NCI-H446 (cell line): ENCODE measurements at places on chromosomes 7 and 10.

DNA sequence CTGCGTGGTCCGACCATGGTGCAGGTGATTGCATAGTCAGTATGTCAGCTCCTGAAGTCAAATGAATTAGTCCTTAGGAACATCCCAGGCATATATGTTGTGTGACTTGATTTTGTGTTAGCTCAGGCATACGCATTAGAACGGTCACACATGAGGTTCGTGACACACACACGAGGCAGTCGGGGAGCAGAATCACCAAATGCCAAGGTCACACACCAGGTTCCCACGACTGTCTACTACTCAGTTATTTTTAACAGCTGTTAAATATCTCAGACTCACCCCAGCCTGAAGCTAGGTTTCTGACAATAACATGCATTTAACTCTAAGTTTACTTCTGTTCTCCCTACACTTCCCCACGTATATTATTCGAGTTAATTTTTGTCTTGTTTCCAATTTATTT is 54.8 kb downstream of the DYNC2I1 start:
- DNase-seq = no peak

DNA sequence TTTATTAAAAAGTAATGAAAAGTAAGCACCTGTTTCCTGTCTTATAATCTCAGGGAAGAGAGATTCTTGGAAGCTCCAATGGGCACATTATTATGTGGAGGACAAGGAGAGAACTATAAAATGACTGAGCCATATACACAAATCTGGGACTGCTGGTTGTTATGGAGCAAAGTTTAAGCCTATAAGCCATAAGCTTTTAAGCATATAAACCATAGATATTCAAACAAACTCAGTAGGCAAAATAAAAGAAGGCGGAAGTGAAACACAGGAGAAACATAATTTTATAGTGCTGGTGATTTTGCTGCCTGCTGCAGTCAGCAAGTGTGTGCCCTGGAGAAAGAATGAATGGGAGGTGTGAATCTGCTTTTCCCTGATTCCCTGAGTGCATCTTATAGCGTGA is 274.4 kb downstream of the KIF20B start:
- no peak for DNase-seq

- no peak for DNase-seq
Measured at GRCh38 chr10:21509341-21510240, 15.9 kb downstream of the SKIDA1 start.

- DNase-seq = no peak
Measured at GRCh38 chr7:127557803-127558202, 27.6 kb downstream of the GCC1 start.

DNA sequence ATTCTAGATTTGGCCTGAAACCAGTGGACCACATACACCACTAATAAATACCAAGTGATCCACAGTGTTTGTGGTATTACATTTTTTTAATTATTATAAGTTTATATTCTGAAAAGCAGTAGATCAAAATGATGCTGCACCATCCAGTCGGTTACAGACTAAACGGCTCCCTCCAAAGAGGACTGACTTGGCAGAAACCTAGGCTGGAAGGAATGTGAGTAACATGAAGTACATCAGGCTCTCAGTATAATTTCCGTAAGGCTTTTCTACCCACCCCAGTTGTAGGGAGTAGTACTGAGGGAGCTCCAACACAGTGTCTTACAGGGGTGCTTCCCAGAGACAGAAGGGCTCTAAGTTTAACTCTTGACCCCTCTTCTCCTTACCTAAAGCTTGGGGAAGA is 119.5 kb downstream of the TRRAP start:
- DNase-seq = no peak

- no peak for DNase-seq
Measured at GRCh38 chr7:98907570-98907969, 29.2 kb downstream of the TRRAP start.

GRCh38 chr10:778626-779330 is 89.3 kb upstream of the DIP2C start:
- DNase-seq = no peak

DNA sequence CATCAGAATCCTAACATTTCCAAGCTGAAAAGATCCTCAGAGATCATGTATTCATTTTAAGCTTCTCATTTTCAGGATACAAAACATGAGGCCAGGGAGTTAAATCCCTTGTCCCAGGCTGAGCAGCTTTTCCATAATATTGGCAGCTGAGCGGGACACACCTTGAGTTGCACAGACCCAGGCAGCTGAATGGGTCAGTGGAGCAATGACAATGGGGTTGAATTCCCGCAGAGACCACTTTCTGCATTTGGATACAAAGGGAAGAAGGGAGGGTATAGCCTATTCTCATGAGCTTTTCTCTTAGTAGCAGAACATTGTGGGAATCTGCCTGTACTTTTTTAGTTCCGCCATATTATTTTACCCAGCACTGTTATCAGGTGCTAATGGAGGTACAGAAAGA is 49.5 kb downstream of the PRR15 start:
- DNase-seq = no peak

DNA sequence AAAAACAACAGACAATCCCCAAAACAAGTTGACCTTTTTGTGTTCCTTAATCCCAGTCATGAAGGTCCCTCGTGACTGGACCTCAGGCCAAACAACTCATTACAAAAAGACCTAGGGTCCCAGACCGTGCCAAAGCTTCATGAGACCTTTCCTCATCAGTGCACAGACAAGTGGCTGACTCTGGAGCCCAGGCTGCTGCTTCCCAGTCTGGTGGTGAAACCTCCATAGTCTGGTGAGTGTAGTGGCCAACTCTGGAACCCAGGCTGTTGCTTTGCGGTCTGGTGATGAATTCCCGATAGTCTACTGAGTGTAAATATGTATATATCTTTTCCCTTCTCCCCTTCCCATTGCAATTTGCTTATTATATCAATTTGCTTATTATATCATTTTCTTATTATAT is 22.1 kb upstream of the SLC18A3 start:
- DNase-seq = no peak

DNA sequence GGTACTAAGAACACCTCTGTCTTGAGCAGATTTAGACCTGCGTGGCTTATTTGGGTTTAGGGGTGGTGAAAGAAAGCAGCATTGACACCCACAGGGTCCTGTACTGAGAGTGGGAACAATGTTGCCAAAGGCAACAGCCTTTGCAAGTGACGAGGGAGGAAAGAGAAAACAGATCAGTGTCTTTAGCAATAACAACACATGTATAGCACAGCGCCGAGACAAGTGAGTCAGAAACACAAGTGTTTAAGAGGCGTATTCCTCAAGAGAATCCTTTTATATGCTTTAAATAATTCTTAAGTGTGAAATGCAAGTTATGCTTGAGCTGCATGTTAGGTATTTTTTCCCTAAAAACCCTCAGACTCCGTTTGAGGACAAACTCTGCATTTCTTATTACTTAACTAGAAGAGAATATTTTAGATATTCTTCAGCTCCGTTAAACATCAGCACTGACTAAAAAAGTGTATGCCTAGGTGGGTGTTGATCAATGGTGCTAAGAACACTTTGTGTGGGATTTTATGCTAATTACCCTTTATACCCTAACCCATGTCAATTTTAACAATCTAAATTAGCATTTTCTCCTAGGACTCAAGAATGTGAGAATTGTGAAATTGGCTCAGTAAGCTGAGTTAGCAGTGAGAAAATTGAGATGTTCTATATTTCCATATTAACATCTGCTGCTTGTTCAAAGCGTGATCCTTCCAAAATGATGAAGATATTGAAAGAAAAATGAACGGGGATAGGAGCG is 1095.4 kb upstream of the CELF2 start:
- DNase-seq = no peak

GRCh38 chr7:114152314-114152938 is 233.6 kb upstream of the PPP1R3A start:
- DNase-seq = no peak

- DNase-seq = no peak
Measured at GRCh38 chr7:95421000-95421846, 13.6 kb downstream of the PON2 start.
